ENCODE measurements at places on chromosomes 3 and 15. TPM values are rescaled to one million over a fixed set of nuclear protein-coding genes. Genes with fewer than 3 reads are reported as not detected.

The FAM107A gene
- 24.1 TPM for total RNA-seq

The C3orf70 gene
- 18.2 TPM for total RNA-seq

The GOLGA6A gene
- total RNA-seq = not detected

The TMOD3 gene
- 48.6 TPM for total RNA-seq

The RTP3 gene
- not detected for total RNA-seq

The SPINK8 gene
- not detected for total RNA-seq

The MOBP gene
- total RNA-seq = not detected

The FRMD5 gene
- total RNA-seq = 1.0 TPM

The PXYLP1 gene
- total RNA-seq = 24.1 TPM

The FAM174B gene
- total RNA-seq = 0.51 TPM

The HDGFL3 gene
- total RNA-seq = 17.6 TPM

- H3K4me3 ChIP-seq = no peak overlapping the region
- H3K27me3 ChIP-seq = no peaks in the 10 kb centered on the region
- DNase-seq = no peak
- no peaks in the 10 kb centered on the region for H3K4me1 ChIP-seq
- H3K36me3 ChIP-seq = no peaks in the 10 kb centered on the region
- no peak overlapping the region for H3K27ac ChIP-seq
Measured at GRCh38 chr3:2454865-2455264, 356.2 kb downstream of the CNTN4 start.

GRCh38 chr3:190124067-190124466 lies 3.4 kb upstream of the P3H2 start:
- H3K4me3 ChIP-seq = no peak overlapping the region
- no peak for DNase-seq
- H3K27ac ChIP-seq = no peak overlapping the region
- no peaks in the 10 kb centered on the region for H3K36me3 ChIP-seq

DNA sequence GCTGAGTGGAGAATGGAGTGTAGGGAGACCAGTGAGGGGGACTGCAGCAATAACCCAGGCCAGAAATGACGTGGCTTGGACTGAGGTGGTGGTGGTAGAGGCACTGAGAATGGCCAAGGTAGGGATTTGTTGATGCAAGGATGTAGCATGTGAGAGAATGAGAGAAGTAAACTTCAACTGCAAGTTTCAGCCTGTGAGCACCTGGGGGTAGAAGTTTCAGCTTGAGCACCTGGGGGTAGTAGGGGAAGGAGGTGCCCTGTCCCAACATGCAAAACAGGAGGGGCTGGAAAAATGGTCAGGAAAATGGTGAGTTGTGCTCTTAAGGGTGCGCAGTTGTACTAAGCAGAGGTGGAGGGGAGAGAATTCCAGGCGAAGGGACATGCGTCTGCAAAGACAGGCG lies 31.0 kb downstream of the IL16 start:
- H3K27ac ChIP-seq = no peak overlapping the region
- DNase-seq = no peak
- no peaks in the 10 kb centered on the region for H3K4me1 ChIP-seq
- no peak overlapping the region for H3K4me3 ChIP-seq
- H3K36me3 ChIP-seq = no peaks in the 10 kb centered on the region
- no peaks in the 10 kb centered on the region for H3K27me3 ChIP-seq

DNA sequence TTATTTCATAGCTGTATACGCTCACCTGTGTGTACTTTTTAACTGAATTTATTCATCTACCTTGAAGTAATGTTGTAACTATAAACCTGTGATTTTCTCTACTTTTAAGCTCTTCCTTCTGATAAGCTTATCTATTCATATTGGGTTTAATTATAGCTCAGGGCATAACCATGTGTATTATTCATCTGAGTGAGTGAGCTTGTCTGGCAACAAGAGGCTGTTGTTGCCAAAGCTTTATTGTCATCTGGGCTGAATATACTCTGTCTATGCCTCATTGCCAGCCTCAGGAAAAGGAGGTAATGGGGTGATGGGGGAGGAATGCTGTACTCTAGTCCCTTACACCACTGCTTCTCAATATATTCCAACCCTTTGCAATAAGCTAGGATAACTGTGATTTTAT lies 292.4 kb downstream of the UBE2E2 start:
- H3K4me3 ChIP-seq = no peak overlapping the region
- H3K36me3 ChIP-seq = no peaks in the 10 kb centered on the region
- no peaks in the 10 kb centered on the region for H3K27me3 ChIP-seq
- H3K4me1 ChIP-seq = no peaks in the 10 kb centered on the region

DNA sequence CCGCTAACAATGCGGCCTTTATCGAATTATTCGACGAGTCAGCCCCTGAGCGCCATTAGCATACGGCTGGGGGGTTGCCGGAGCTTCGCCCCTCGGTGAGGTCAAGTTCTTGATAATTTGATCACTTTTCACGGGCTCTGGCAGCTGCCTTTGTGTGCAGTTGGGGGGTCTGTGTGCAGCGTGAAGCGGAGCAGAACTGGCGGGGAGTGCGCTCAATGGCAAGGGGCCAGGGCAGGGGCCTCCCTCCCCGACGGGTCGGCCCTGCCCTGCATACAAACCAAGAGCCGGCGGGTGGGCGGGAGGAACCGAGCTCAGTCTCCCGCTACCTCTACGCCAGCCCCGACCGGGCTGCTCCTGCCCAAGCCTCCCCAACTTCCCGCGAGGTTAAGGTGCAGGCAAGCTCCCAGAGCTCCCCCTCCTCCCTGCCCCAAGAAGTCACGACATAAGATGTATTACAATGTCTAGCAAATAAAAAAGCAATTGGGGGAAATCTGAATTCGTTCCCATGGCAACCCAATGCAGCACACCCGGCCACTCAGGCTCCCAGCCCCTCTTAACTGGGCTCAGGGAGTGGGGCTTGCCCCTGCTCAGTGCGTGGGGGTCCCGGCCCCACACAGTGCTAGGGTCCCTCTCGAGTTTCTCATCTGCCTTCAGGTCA lies 34.1 kb upstream of the POLG start:
- no peak for DNase-seq
- no peak overlapping the region for H3K4me3 ChIP-seq
- peaks cover 15% of the 10 kb centered on the region for H3K4me1 ChIP-seq
- H3K36me3 ChIP-seq = no peaks in the 10 kb centered on the region

DNA sequence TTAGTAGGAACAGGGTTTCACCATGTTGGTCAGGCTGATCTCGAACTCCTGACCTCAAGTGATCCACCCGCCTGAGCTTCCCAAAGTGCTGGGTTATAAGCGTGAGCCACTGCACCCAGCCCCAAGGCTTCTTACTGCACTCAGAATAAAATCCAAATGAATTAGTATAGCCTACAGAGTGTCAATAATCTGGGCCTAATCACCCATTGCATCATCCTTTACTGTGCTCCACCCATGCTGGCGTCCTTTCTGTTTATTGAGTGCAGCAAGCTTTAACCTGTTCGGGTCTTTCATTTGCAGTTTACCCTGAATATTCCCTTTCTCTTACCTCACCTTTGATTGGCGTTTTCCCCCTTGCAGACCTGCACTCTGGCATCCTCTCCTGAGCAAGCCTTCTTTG lies 77.7 kb downstream of the CEP63 start:
- no peak overlapping the region for H3K4me3 ChIP-seq
- no peaks in the 10 kb centered on the region for H3K4me1 ChIP-seq
- no peak overlapping the region for H3K27ac ChIP-seq
- no peaks in the 10 kb centered on the region for H3K36me3 ChIP-seq

- no peaks in the 10 kb centered on the region for H3K4me1 ChIP-seq
- no peaks in the 10 kb centered on the region for H3K36me3 ChIP-seq
- H3K27ac ChIP-seq = no peak overlapping the region
- no peak overlapping the region for H3K4me3 ChIP-seq
- DNase-seq = no peak
Measured at GRCh38 chr3:195612075-195612800, 28.5 kb upstream of the APOD start.
